Left ventricle myocardium superior (tissue), 1 donor: ENCODE measurements at places on chromosomes 1 and 21. TPM values are rescaled to one million over a fixed set of nuclear protein-coding genes. Genes with fewer than 3 reads are reported as not detected.

Gene TCEA3
- total RNA-seq: 81.0 TPM

Gene CLIC6
- 11.2 TPM for total RNA-seq

Gene AADACL4
- not detected for total RNA-seq

Gene NBPF8
- total RNA-seq: 1.3 TPM

Gene DIO1
- not detected for total RNA-seq

Gene OLFM3
- not detected for total RNA-seq

Gene SLC26A9
- total RNA-seq: 34.0 TPM

Gene DSCAM
- total RNA-seq: not detected

Gene RGS13
- not detected for total RNA-seq

DNA sequence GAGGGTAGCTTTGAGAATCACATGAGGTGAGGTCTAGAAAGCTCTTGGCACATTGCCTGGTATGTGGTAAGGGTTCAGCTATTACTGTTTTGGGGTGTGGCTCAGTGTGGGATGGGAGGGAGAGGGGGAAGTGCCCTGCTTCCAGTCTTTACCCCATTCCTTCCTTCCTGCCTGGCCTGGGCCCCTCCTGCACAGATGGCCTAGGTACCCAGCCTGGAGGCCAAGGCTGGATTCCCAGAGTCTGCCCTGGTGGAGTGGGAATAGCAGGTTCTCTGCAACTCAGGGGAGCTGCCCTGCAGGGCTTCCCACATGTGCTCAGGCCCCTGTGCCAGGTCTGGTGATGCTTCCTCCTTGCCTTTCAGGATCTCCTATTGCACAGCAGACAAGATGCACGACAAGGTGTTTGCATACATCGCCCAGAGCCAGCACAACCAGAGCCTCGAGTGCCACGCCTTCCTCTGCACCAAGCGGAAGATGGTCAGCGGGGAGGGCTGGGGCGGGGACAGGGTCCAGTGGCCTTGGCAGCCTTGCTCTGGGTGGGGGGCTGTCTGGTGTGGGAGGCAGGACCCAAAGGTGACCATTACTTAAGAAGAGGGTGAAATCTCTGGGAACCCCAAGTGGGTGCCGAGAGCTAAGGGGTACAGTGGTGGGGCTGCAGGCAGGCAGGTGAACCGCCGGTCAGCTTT is 13.5 kb downstream of the LDLRAP1 start:
- DNase-seq: no peak

DNA sequence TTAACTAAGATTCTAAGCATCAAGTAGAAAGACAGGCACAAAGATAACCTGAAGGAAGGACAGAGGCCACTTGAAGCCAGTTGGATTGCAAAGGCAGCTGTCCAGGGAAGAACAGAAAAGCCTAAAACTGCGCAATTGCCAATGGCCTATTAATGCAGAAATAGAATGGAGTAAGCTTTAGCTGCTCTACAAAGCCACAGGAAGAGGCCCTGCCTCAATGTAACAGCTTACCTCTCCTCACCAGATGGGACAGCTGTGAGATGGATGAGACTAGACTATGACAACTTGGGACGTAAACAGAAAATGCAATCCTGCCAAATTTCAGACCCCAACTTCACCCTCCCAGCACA is 176.5 kb downstream of the EIF4G3 start:
- no peak for DNase-seq

DNA sequence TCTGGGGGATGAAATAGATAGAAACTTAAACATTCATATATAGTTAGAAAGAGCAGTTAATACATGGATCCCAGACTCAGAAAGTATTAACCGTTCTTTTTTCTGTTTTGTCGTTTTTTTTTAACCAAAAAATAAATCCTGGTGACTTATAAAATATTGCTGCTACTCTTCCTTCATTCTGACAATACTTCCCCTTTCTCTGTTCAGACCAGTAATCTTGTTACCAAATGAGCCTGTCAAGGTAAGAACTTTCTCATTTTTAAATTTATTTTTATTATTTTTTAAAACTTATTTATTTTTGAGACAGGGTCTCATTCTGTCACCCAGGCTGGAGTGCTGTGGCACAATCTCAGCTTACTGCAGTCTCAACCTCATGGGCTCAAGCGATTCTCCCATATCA is 13.7 kb downstream of the PTPN22 start:
- DNase-seq: no peak

GRCh38 chr1:208420696-208421095 is 176.5 kb upstream of the PLXNA2 start:
- DNase-seq: no peak

GRCh38 chr1:104648269-104648691 is 898.6 kb downstream of the AMY1C start:
- DNase-seq: no peak

GRCh38 chr1:44587796-44588460 is 86.4 kb downstream of the TMEM53 start:
- peak; percentile 35 for DNase-seq

GRCh38 chr1:245107776-245108114 is 47.0 kb upstream of the KIF26B start:
- DNase-seq: no peak

DNA sequence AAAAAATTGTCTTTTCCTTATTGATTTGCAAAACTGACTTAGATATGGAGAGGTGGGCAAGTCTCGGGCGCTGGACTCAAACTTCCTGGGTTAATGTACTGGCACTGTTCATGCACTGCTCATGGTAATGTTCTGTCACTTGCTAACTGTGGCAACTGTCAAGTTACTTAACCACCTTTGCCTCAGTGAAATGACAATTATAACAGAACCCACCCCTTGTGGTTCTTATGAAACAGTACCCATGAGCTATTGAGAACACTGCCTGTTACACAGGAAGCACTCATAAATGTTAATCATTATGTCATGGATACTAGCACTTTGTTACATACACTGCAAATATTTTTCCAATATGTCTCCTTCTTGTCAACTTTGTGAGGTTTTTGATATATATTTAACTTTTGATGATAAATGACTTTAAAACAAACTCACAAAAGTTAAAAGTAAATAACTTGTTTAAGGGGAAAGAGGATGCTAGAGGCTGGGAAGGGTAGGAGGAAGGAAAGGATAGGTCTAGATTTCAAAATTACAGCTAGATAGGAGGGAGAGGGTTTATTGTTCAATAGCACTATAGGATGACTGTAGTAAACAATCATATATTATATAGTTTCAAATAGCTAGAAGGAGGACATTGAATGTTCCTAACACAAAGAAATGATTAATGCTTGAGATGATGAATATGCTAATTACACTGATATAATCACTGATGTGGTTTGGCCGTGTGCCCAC is 342.5 kb downstream of the ADGRL2 start:
- no peak for DNase-seq

- DNase-seq: peak; percentile 63
These were observed 110.0 kb downstream of the GRIK3 start for GRCh38 chr1:36924282-36924811.

DNA sequence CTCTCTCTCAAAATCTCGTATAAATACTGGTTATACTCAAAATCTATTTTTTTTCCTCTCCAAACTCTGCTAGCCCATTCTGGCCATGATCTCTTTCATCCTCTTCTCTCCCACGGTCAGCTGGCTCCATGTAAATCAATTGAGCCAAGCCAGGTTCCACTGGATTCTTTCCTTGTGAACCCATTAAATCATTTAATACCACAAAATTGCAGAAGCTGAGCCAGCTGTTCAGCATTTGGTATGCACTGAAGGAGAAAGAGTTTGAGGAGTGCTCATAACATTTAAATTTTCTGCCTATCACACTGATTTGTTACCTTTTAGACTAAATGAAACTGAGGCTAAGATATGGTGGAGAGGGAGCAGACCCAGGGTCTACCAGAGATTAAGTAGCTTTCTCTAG is 29.1 kb upstream of the TADA1 start:
- DNase-seq: no peak

DNA sequence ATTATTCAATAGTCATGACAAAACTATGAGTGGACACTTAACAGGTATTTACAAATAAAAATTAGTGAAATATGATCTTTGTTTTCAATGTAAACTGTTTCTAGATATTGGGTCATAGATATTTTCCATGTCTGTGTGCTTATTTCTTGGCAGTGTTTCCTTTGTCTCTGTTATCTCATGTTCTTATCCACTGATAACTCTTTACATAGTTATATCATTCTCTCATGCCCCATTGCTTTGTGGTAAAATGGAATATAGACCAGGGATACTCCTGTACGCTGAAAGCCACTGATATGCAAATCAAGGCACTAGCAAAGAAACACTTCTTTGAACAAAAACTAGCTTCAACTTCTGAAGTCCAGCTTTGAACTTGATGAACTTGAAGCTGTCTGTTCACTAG is 113.1 kb downstream of the ITSN1 start:
- no peak for DNase-seq

GRCh38 chr1:100622506-100622905 is 84.6 kb downstream of the GPR88 start:
- no peak for DNase-seq
